ENCODE measurements at places on chromosomes 11 and 22. TPM values are rescaled to one million over a fixed set of nuclear protein-coding genes. Genes with fewer than 3 reads are reported as not detected.
A peak's percentile ranks its signal among the peaks of the same experiment; 100 is the strongest.

Gene TUB
- total RNA-seq, result 1.9 TPM

Gene ZC3H12C
- total RNA-seq, result 8.1 TPM

Gene APOA5
- not detected for total RNA-seq

Gene RASD2
- total RNA-seq, result not detected

Gene OR51E1
- total RNA-seq, result not detected

Gene IPO7
- total RNA-seq, result 53.9 TPM

Gene BTG4
- not detected for total RNA-seq

Gene MYBPC3
- 1.5 TPM for total RNA-seq

Gene SERPIND1
- total RNA-seq, result not detected

DNA sequence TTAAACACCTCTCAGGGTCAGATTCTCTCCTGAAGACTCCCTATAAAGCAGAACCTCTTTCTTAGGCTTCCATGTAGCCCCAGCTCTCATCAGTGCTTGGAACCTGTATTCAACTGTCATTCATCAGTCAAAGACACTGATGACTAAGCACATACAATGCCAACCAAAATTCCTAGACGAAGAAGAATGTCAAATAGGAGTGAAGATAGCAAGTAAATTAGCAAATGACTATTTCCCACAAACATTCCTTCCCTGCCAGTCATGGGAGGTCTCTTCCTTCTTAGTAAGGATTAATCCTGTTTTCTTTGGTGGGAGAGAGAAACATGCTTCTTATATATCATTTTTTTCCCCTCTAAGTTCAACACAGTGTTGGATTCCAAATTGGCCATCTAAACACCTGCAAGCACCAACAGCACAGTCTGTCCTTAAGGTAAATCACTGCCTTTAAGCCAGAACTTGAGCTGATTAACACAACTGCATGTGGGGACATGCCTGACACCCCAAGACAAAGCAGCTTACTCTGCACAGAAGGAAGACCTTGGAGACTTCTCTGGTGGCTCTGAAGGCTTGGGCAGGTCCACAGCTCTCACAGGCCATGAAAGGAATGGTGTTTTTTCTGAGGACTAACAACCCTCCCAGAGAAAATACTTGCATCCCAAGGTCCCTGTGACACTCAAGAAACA lies 47.5 kb upstream of the ME3 start:
- DNase-seq, result no peak

- no peak for DNase-seq
Observed at GRCh38 chr11:132772703-132773545, 759.4 kb downstream of the OPCML start.

DNA sequence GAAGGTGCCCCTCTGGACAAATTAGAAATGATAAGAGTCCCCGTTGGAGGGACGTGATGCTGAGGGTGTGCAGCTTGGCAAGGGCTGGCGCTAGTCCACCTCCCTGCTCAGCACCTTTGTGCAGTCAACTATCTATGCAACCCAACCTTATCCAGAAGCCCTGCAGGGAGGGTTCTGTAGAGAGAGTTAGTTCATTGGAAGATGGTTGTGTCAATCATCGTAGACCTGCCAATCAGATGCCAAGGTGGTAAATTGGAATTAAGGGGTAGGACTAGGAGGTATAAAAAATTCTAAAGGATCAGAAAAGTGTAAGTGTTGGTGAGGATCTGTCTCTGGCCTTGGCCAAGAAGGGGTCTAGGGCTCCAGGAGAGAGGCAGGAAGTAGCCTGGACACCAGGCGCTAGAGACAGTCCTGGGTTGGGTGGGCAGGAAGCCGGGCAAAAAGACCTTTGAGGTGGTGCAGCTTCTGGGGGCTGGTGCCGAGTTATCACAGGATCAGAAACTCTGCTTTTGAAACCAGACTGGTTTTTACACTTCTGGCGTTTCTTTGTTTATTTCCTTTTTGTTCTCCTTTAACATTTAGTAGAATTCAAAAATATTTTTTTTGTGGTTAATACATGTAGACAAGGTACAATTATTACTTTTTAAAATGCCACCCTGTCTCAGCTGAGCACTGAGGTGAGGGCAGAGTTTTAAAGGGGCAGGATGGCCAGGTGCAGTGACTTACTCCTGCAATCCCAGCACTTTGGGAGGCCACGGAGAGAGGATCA lies 1.6 kb downstream of the C1QTNF6 start:
- peak; percentile 79 for DNase-seq

GRCh38 chr22:45263463-45264269 lies 21.1 kb upstream of the UPK3A start:
- DNase-seq, result peak; percentile 90

DNA sequence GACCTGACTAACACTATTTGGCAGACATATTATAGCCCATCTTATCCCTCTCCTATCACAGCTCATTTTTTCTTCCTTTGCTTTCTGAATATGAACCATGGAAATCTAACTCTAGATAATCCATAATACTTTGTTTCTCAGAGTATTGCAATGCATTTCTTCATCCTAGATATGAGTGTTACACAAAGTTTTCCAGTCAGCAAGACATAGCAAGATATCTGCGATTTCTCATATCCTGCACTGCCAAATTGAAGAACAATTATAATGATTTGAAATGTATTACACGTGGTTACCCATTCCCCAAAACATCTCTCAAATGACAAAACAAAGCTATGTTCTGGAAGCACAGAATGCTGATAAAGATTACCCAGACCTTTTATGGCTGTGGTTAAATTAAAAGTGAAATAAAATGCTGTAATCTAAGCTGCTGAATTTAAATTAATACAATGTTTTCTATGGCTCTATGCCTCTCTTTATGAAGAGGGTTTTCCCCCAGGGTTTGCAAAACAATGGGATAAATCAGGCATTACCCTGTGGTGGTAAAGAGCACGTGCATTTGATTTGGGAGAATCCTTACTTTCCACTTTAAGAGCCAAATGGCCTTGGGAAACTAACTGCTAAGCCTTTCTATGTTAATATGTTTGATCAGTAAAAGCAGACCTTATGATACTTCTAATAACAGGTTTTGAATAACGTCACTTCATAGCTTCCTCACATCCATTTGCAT lies 1291.0 kb upstream of the CNTN5 start:
- DNase-seq, result no peak

- no peak for DNase-seq
Observed at GRCh38 chr11:110251836-110252235, 44.6 kb downstream of the RDX start.

DNA sequence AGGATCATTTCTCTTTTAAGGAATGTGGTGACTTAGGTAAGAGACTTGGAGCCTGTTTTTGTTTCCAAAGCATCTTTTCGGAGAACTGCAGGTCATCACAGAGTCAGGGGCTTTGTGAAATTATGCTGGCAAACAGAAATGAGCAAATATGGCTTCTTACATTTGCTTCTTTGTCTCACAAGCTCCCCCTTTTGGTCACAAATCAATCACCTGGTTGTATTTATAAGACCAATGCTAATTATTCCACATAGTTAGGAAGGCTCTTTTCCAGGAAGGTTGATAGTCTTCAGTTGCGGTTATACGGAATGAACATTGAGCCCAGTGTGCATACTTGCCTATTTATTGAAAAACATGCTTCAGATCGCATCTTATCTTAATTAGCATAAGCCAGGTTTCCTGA lies 34.6 kb upstream of the CEP126 start:
- DNase-seq, result no peak

DNA sequence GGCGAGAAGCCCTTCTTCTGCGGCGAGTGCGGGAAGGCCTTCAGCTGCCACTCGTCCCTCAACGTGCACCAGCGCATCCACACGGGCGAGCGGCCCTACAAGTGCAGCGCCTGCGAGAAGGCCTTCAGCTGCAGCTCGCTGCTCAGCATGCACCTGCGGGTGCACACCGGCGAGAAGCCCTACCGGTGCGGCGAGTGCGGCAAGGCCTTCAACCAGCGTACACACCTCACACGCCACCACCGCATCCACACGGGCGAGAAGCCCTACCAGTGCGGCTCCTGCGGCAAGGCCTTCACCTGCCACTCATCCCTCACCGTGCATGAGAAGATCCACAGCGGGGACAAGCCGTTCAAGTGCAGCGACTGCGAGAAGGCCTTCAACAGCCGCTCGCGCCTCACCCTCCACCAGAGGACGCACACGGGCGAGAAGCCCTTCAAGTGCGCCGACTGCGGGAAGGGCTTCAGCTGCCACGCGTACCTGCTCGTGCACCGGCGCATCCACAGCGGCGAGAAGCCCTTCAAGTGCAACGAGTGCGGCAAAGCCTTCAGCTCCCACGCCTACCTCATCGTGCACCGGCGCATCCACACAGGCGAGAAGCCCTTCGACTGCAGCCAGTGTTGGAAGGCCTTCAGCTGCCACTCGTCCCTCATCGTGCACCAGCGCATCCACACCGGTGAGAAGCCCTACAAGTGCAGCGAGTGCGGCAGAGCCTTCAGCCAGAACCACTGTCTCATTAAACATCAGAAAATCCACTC lies 12.2 kb downstream of the ZNF74 start:
- DNase-seq, result peak; percentile 71

DNA sequence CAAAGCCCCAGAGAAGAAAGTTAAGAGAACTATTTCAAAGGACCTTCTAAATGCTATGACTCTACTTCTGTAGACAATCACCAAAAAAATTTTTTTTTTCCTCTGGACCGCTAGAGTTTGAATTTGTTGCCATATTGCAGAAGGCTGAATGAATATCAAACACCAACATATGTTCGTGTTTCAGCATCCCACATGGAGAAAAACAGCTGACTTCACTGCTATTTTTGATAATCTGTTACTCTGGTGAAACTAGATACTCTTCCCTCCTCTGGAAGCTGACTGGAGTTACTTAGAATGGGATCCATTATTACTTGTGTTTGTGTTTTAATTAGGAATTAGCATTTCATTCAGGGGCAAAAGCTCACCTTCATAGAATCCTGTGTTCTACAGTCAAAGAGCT lies 447.0 kb downstream of the AASDHPPT start:
- no peak for DNase-seq

DNA sequence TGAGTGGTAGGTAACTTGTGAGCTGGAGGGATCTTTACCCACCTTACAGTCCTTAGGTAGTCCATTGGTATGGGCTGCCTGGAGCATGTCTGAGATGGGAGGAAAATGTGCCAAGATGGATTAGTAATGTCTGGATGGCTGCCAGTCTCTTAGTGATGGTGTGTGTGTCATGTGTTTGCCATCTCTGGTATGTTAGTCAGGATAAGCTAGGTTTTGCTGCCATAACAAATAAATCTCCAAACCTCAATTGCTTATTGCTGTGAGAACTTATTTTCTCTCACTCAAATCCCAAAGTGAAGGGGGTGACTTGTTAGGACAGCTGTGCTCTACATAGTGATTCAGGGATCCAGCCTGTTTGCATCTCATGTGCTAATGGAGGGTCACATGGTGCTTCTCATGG lies 40.9 kb upstream of the MYEOV start:
- DNase-seq, result no peak

DNA sequence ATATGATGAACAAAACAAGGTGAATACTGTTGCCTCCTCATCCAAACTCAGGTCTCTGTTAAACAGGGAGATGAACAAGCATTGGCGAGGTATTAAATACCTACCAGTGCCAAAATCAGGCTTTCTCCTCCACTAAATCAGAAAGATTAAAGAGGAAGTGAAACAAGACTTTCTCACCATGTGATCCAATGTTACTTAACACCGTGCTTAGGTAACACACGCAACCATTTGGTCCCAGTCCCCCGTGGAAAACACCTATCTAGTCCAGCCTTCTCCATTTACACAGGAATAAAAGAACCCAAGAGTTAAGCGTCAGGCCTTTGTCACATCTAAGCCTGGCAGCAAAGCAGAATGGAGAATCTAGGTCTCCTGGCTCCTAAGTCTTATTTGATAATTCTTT lies 34.5 kb downstream of the TENM4 start:
- no peak for DNase-seq
